ENCODE measurements at places on chromosomes 1 and 21.

DNA sequence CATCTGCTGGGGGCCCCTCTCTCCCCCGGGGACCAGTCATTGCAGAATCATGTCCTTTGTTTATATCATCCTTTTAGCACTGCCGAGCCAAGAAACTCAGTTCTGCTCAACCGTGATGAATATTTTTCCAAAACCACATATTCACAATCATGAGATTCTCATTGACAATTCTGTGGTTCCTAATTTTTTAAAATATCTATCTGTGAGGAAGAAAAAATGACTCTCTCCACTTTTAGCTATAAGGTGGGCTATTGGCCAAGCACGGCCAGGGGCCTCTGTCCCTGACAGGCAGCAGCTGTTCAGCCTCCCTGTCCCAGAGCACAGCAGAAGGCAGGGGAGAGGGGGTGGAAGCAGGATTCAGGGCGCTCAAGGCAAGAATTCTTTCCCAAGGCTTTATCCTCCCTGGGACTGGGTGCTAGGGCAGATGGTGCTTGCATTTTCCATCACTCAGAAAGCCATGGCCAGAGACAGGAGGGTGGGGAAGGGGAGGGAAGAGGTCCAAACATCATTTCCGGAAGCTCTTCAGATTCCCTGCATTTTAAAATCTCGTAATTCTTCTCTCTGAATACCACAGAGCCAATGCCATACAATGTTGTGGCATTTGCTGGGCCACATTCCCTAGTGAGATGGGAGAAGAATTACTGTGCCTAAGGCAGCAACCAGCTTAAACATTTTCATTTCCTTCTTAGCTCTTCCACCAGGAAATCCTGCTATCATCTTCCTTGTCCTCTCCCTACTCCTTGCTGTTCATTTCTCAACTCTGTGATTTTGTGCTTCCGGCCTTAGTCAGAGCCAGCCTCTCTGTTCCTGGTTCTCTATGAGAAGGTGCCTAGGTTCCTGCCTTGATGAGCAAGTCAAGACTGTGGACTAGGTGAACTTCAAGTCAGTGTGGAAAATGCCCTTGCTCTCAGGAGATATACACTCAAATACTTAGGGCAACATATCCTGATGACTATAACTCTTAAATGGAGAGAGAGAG, 60.3 kb downstream of the KCNJ6 start:
- no peak for DNase-seq

- no peak for DNase-seq
These were observed 95.0 kb downstream of the S1PR1 start for GRCh38 chr1:101331794-101332193.

DNA sequence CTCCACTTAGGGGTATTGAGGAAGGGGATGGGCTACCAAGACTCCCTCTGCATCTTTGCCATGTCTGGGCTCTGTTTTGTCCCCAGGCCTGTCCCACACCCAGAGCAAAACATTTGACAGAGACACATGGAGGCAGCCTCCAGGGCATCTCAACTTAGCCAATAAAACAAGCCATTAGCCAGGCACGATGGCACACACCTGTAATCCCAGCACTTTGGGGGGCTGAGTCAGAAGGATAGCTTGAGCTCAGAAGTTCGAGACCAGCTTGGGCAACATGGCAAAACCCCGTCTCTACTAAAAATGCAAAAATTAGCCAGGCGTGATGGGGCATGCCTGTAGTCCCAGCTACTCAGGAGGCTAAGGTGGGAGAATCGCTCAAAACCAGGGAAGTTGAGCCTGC, 120.3 kb upstream of the IPO9 start:
- no peak for DNase-seq

DNA sequence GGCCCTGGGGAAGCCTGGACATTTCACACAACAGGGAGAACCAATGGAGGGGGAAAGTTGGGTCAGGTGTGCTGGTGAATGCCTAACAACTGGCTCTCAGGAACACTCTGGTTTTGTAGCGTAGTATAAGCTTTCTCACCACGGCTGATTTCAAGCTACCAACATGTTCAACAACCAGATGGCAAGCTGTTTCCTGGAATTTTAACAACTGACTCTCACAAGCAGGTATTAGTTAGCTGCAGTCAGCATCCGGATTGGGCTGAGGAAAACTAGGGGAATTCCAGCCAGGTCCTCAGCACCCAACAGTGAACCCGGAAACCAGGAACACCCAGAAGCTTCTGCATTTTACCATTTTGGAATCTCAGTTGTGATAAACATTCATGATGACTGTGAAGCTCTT, 162.3 kb upstream of the CAMK1G start:
- no peak for DNase-seq

- no peak for DNase-seq
These were observed 142.4 kb upstream of the ETS2 start for GRCh38 chr21:38663282-38663681.

GRCh38 chr1:248714248-248714647, 11.7 kb upstream of the OR14I1 start:
- DNase-seq, result no peak
